Small intestine (tissue), 16 donors: ENCODE measurements at places on chromosomes 6 and 20. TPM values are rescaled to one million over a fixed set of nuclear protein-coding genes. Genes with fewer than 3 reads are reported as not detected.

DNA sequence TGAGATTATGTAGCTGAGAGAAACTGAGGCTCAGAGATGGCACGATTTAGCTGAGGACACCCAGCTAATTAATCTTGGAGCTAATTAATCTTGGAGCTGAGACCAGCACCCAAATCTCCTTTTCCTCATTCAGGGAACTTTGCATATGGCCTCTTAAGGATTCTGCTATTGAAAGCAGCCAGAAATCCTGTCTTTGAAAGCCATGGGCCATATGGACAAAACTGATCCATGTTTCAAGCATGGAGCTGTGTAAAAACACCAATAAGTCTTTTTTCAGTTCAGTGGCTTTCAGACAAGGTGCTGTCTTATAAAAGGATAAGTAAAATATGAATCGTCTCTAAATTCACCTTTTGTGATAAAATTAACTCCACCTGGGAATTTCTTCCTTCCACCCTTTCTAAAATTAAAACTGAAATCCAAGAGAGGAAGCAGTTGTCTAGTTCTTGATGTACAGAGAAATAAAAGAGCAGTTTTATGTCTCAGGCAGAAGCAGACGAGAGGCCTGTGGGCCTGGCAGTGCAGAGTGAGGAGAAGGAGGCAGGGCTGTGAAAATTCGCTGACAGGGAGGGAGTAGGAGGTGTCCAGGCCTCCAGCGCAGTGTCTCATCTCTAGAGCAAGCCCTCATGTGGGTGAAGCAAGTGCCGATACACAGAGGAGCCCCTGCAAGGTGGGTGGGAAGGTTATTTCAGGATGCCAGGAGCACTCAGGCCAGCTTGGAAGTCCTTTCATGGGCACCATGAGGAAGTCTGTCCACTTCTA, 266.9 kb downstream of the UST start:
- no peak for DNase-seq
- H3K4me3 ChIP-seq, result no peak overlapping the region
- H3K27me3 ChIP-seq, result no peaks in the 10 kb centered on the region
- no peak overlapping the region for H3K27ac ChIP-seq

DNA sequence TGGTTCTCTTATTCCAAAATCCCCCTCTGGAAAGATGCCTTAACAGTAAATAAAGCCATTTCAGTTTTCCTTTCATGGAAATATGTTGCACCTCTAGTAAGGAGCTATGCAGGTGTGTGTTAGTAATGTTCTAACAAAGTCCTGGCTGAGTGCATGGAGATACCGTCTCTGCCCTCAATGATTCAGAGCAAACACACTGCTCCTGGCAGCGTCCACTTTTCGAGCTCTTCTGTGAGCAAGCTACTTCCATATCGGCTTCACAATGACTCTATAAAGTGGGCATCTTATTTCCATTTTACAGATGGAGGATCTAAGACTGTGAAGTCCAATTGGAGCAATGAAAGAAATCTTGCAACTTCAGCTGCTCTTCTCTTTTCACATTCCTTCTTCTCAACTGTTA, 3.1 kb downstream of the KLHL32 start:
- no peak for DNase-seq
- no peak overlapping the region for H3K4me3 ChIP-seq
- no peak overlapping the region for H3K27ac ChIP-seq
- peaks cover 2% of the 10 kb centered on the region for H3K4me1 ChIP-seq
- H3K36me3 ChIP-seq, result no peaks in the 10 kb centered on the region
- H3K27me3 ChIP-seq, result no peaks in the 10 kb centered on the region

- DNase-seq, result no peak
- H3K27ac ChIP-seq, result no peak overlapping the region
- H3K27me3 ChIP-seq, result no peaks in the 10 kb centered on the region
- H3K36me3 ChIP-seq, result no peaks in the 10 kb centered on the region
These were observed 68.8 kb downstream of the AGPAT4 start for GRCh38 chr6:161204866-161205557.

DNA sequence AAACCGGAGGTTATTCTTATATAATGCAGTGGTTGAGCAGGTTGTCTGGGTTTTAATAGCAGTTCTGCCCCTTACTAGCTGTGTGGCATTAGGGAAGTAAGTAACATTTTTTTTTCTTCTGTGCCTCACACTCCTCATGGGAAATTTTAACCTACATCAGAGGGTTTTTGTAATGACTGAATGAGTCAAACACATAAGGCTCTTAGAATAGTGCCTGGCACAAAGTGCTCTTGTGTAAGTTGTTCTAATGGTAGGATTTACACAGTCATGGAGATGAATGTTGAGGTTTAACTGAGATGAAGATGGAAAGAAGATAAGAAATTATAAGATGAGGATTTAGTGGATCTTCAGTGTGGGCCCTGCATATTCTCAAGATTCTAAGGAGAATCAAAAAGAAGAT, 68.4 kb upstream of the PHIP start:
- H3K27me3 ChIP-seq, result no peaks in the 10 kb centered on the region
- H3K4me3 ChIP-seq, result no peak overlapping the region
- no peak for DNase-seq
- H3K4me1 ChIP-seq, result no peaks in the 10 kb centered on the region
- H3K27ac ChIP-seq, result no peak overlapping the region

DNA sequence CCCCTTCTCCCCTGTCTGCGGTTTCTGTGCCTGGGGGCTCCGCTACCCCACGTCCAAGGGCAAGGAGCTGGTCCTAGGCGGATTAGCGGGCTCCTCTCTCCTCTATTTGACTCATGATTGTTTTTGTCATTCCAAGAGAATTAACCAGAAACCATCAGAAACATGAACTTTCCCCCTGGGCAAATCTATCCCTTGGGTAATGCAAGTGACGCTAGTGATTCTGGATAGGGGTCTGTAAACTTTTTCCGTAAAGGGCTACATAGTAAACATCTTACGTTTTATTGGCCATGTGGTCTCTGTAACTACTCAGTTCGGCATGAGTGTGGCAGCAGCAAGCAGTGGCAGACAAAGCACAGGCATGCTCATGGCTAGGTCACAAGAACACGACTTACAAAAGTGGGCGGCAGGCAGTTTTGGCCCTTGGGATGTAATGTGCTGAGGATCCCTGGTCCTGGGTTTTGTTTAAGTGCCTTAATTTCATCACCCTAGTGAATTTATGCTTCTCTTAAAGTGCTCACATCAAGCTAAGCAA, 654 bp downstream of the CST11 start:
- H3K36me3 ChIP-seq, result no peaks in the 10 kb centered on the region
- no peaks in the 10 kb centered on the region for H3K27me3 ChIP-seq
- no peak overlapping the region for H3K27ac ChIP-seq
- H3K4me1 ChIP-seq, result no peaks in the 10 kb centered on the region

DNA sequence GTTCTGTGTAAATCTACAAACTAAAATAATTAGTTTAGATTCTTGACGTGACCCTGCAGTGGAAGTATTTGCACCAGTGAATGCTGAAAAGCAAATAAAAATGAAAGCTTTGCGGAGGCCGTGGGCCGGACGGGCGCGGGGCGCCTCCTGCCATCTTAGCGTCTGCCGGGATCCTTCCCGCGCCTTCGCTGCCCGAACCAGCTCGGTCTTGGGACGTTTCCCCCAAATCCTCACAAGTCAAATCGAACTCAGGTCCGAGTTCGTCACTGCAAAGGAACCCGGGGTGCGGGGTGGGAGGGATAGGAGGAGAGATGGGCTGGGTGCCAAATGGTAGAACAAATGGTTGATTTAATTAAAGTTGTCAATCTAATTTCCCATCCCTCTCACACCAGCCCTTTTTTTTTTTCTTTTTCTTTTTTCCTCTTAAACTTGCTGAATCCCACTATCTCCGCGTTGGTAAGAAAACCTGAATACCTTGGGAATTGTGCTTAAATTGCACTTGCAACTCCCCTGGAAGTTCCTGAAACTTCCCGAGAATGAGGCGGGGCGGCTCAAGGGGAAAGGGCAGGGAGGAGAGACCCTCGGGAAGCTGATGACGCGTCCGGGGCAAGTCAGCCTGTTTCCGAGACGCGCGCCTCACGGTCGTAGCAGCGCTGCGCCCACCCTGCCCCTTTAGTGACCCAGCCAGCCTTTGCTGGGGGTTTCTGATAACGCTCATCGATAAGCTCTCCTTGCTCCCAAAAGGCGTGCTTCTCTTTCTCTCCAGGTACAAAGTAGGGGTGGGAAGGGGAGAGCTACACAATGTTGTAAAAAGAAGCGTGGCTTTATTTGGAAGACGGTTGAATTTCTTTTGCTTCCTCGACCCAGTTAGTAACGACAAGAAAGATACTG, 1.8 kb downstream of the GJA1 start:
- peak overlapping the region; percentile 88 for H3K4me3 ChIP-seq
- no peaks in the 10 kb centered on the region for H3K27me3 ChIP-seq
- no peaks in the 10 kb centered on the region for H3K36me3 ChIP-seq
- H3K27ac ChIP-seq, result peak overlapping the region; percentile 20
- H3K4me1 ChIP-seq, result no peaks in the 10 kb centered on the region

GRCh38 chr20:2398449-2398848, 17.7 kb downstream of the TGM6 start:
- no peak for DNase-seq
- H3K4me3 ChIP-seq, result no peak overlapping the region
- H3K36me3 ChIP-seq, result no peaks in the 10 kb centered on the region
- no peak overlapping the region for H3K27ac ChIP-seq
- H3K27me3 ChIP-seq, result no peaks in the 10 kb centered on the region
- no peaks in the 10 kb centered on the region for H3K4me1 ChIP-seq

DNA sequence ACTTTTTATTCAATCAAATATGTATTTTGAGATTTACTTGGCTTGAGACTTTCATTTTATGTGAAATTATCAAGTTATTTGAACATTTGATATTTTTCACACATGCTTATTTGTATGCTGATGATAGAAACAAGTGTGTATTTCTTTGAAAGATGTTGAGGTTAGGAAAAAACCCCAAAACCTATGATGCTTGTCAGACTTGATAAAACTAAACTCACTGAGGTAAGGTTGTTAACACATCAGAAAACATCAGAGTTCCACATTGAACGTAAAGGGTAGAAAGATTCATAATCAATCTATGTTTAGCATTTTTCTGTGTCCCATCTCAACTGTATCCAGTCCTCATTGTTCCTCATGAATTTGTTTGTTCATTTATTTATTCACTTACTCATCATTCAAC, 12.2 kb downstream of the SF3B5 start:
- DNase-seq, result no peak
- H3K27me3 ChIP-seq, result no peaks in the 10 kb centered on the region
- H3K4me1 ChIP-seq, result no peaks in the 10 kb centered on the region
- no peaks in the 10 kb centered on the region for H3K36me3 ChIP-seq
- H3K4me3 ChIP-seq, result no peak overlapping the region

DNA sequence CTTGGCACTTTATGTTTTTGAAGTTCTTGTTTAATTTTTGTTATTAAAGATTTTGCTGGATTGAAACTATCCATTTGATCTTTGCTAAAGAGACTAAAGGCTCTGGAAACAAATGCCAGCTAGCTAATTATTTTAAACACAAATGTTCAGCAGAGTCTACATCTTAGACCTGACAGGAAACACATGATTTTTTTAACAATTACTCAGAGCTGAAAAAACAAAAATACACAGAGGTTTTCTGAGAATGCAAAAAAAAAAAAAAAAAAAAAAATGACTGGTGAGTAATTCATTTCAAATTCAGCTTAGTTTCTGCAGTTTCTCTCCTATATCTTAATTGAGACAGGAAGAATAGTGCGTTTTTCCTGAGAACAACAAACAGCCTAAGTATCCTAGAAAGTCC, 448.0 kb downstream of the TENT5A start:
- no peaks in the 10 kb centered on the region for H3K27me3 ChIP-seq
- no peaks in the 10 kb centered on the region for H3K4me1 ChIP-seq
- H3K27ac ChIP-seq, result no peak overlapping the region
- H3K36me3 ChIP-seq, result no peaks in the 10 kb centered on the region
- H3K4me3 ChIP-seq, result no peak overlapping the region
- DNase-seq, result no peak

- no peaks in the 10 kb centered on the region for H3K27me3 ChIP-seq
- no peak for DNase-seq
- H3K4me1 ChIP-seq, result no peaks in the 10 kb centered on the region
- H3K36me3 ChIP-seq, result no peaks in the 10 kb centered on the region
- no peak overlapping the region for H3K27ac ChIP-seq
These were observed 61.1 kb upstream of the CCN6 start for GRCh38 chr6:111992851-111993250.

GRCh38 chr6:4931530-4932227, 72.2 kb downstream of the RPP40 start:
- no peaks in the 10 kb centered on the region for H3K36me3 ChIP-seq
- H3K4me1 ChIP-seq, result peaks cover 4% of the 10 kb centered on the region
- peak; percentile 78 for DNase-seq
- H3K27me3 ChIP-seq, result no peaks in the 10 kb centered on the region
- peak overlapping the region; percentile 47 for H3K27ac ChIP-seq

GRCh38 chr6:41177287-41177686, 14.4 kb upstream of the TREM2 start:
- peaks cover 14% of the 10 kb centered on the region for H3K27me3 ChIP-seq
- DNase-seq, result no peak
- no peaks in the 10 kb centered on the region for H3K4me1 ChIP-seq
- no peaks in the 10 kb centered on the region for H3K36me3 ChIP-seq
- no peak overlapping the region for H3K27ac ChIP-seq
- no peak overlapping the region for H3K4me3 ChIP-seq

DNA sequence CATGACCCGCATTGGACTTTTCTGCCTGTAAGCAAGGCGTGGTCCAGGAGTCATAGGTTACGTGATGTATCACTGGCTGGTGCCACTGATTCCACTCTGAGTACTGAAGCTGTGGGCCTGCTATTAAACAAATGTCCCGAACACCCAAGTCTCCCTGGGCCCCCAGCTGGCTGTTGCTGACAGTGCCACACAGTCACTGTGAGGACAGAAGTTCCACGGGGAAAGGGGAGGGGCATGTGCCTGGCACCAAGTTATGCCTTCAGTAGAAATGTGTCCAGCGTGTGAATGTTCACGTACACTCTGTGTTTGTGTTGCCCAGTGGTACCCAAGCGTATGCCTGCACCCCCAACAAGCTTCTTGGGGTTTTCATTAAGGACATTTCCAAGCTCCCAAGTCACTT, 171.4 kb upstream of the QKI start:
- no peaks in the 10 kb centered on the region for H3K27me3 ChIP-seq
- no peak for DNase-seq
- no peak overlapping the region for H3K4me3 ChIP-seq
- H3K4me1 ChIP-seq, result no peaks in the 10 kb centered on the region
- no peaks in the 10 kb centered on the region for H3K36me3 ChIP-seq

DNA sequence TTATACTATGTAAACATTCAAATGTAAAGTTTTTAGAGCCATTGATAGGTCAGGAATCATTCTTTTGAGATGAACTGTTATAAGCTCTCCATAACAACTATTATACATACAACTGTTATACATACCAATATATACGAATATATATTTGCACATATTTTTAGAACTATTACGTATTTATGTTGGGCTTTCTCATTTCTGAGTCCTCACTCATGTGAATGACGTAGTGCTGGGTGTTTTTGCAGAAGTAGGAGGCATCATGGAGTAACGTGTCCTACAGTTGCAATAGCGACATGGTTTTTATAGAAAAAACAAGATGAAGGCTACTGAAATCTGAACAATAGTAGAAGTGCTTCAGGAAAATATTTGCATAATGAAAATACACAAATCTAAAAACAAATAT, 36.4 kb upstream of the ADGRF4 start:
- H3K4me3 ChIP-seq, result no peak overlapping the region
- no peak overlapping the region for H3K27ac ChIP-seq
- no peaks in the 10 kb centered on the region for H3K36me3 ChIP-seq
- DNase-seq, result no peak
- H3K4me1 ChIP-seq, result no peaks in the 10 kb centered on the region

Gene RFX6
- 0.73 TPM for polyA plus RNA-seq

Gene RBM24
- 0.67 TPM for polyA plus RNA-seq

Gene WFDC2
- polyA plus RNA-seq, result 3.1 TPM

Gene TFAP2A
- not detected for polyA plus RNA-seq

Gene SLC26A8
- polyA plus RNA-seq, result 0.15 TPM

Gene LTB
- 6.5 TPM for polyA plus RNA-seq

Gene BPIFB1
- polyA plus RNA-seq, result not detected
